Stimulated activated CD4-positive, alpha-beta T cell treated with anti-CD3 and anti-CD28 coated beads, Interleukin-1b, Interleukin-23, amount 100 ng/mL, for 1 hour (primary cell): ENCODE measurements at places on chromosomes 2 and 18.

GRCh38 chr2:233769260-233769659 lies 8.9 kb upstream of the MROH2A start:
- no peak for DNase-seq

DNA sequence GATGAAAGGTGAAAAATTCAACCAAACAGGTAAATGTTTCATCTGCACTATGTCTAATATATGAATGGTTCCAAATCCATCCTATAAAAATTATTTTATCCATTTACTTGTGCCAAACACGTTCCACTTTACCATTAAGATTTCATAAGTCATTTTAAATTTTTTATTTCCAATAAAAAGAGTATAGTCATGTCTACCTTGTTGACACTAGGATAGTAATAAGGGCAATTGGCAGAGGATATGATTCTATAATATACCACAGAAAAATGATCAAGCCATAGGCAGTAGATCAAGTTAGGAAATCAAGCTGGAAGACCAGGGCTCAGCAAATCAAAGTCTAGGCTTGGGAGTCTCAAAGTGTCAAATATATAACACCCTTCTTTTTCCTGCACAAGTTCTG lies 384.3 kb downstream of the METTL4 start:
- DNase-seq, result no peak

- DNase-seq, result no peak
These were observed 1153.3 kb upstream of the TMEFF2 start for GRCh38 chr2:193348055-193348454.

- DNase-seq, result no peak
These were observed 88.4 kb downstream of the NYAP2 start for GRCh38 chr2:225487878-225488416.

DNA sequence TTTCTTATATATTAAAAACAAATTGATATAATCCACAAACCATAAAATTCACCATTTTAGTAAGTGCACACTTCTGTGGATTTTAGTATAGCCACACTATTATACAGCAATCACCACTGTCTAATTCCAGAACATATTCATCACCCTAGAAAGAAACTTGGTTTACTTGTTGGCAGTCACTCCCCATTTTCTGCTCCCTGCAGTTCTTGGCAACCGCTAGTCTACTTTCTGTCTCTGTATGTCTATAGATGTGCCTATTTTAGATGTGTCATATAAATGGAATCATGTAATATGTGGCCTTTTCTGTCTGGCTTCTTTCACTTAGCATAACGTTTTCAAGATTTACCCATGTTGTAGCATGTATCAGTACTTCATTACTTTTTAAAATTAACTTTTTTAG lies 5.7 kb downstream of the CKAP2L start:
- no peak for DNase-seq

DNA sequence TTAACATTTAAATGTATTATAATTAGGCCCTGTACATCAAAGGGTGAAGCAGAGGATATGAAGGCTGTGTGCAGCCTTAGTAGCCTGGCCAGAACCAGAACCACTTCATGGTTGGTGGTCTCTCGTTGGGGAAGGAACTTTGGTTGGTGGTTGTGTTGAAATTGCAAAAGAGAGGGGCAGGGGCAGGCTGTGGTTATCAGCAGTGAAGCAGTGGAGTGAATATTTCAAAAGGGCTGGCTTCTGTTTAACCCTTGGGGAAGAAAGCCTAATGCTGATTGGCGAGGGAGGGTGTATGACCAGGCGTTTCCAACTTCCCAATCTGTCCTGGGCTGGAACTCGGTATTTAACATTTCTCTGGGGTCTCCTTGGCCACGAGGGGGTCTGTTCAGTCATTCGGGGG lies 51.2 kb upstream of the LYPD6B start:
- no peak for DNase-seq

DNA sequence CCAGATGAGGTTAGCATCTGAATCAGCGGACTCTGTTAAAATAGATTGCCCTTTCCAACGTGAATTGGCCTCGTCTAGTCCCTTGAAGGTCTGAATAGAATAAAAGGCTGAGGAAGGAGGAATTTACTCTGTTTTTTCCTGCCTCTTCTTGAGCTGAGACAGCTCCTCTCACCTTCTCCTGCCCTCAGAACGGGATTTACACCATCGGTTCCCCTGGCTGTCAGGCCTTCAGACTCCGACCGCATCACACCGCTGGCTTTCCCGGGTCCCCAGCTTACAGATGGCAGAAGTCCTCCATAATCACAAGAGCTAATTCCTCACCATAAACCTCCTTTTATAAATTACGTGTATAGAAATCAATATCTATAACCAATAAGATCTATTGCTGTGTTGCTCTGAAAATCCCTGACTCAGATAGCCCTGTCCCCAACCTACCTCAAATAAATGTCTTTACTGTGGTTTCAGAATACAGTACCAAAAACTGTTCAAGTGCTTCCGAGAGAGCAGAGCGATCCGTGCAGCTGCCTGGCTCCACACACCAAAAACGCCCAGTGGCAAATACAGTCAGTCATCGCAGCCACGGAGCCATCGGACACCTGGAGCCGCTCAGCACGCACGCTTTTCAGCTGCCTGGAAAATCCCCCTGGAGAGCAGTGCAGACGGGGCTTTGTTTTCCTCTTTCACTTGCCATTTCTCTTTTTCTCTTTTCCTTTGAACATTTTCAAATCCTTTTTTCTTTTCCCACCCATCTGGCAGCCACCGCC lies 196.9 kb downstream of the NRP2 start:
- DNase-seq, result no peak

DNA sequence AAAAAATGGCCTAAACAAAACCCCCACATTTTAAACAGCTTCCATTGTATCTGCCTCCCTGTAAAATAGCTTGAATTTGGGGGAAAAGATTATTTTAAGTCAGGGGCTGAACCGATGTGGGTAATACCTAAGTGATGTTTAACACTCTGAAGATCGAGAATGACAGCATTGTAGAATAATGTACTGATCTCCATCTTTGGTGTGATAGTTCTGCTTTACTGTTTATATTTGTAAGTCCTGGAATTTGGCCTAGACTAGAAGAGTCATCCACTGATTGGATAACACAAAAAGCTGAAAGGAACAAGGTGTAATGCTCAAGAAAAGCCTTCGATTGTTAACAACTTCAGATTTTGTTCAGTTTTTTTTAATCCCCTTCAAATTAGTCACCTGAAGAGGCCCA lies 53.8 kb upstream of the CCDC68 start:
- DNase-seq, result no peak

DNA sequence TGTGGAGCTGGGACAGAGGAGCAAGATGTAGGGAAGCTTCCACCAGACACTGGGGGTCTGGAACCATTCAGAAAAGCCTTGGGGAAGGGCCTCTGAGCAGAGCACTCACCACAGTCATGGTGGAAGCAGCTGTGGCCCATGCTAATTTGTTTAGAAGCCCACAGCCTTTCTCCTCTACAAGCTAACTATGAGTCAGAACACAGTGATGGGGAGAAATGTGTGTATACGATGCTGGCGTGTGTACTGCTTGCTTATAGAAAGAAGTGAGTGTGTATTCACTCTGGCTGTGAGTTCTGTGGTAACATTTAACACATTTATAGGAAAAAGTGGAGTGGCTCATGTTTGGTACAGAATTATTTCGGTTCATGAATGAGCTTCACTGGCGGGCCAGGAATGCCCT lies 157.0 kb upstream of the ACAA2 start:
- DNase-seq, result no peak

- no peak for DNase-seq
These were observed 86.0 kb downstream of the FMNL2 start for GRCh38 chr2:152420936-152421335.

- DNase-seq, result no peak
These were observed 78.6 kb upstream of the CSRNP3 start for GRCh38 chr2:165390875-165391274.

- no peak for DNase-seq
These were observed 63.0 kb upstream of the CPO start for GRCh38 chr2:206876216-206876860.

GRCh38 chr2:241859436-241860183 lies 916 bp upstream of the PDCD1 start:
- DNase-seq, result peak; percentile 41

DNA sequence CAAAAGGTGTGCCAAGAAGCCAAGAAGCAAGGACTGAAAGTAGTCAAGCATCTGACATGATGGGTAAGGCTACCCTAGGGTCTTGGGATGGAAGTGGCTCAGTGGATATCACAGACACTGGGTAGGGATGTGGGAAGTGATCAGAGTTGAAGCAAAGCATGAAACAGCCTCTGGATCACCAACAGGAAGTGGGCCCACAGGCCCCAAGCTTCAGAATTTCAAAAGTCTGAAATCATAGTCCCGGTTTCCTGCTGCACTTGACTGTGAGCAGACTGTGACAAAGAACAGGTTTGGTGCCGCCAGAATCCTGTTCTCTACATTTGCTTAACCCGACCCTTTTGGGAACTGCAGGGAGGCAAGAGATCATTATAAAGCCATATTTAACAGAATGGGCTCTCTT lies 57.4 kb downstream of the SP100 start:
- DNase-seq, result no peak

DNA sequence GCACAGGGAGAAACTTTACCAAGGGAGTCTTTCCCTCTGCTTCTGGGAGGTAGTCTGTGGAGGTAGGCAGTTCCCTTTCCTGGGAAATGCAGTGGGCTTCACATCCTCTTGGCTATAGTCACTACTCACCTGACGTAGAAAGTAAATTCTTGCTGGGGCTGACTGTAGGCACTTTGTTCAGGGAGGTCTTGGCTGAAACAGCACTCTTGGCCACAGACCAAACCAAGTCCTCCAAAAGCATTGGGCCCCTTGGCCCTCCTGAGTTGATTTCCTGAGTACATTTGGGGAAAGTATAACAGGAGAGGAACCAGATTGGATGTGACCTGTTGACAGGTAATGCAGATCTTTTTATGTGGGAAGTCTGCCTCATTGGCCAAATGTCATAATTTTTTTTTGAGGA lies 108.9 kb downstream of the MGAT5 start:
- DNase-seq, result no peak

GRCh38 chr2:150475479-150476250 lies 11.8 kb downstream of the RND3 start:
- DNase-seq, result no peak

DNA sequence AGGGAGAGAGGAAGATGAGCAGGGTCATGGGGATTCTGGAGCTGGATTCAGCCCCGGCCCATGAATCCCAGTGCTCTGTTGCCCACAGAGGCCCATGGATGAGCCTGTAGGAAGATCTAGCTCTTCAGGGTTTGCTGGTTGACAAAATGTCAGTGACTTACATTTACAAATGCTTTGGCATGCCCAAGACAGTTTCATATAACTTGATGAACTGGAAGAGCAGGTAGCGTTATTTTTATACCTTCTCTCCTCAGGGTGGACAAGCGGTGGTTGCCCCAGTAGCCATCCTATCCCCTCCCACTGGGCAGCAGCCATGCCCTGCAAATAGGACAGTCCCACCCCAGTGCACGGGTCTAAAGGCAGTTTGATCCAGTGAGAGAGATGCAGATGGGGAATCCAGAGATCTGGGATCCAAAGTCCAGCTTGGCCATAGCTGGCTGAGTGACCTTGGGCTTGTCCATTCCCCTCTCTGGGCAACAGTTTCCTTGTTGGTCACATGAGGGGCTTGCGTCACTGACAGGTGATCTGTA lies 21.5 kb upstream of the KCNK3 start:
- DNase-seq, result no peak

DNA sequence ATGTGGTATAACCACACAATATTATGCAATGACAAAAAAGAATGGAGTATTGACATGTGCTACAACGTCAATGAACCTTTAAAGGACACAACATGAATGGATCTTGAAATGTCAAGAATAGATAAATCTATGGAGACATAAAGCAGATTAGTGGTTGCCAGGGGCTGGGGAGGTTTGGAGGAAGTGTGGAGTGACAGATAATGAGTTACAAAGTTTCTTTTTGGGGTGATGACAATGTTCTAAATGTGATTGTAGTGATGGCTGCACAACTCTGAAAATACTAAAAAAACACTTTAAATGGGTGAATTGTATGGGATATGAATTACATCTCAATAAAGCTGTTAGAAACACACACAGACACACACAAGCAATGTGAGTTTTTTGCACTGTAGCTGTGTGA lies 37.4 kb upstream of the C1D start:
- DNase-seq, result no peak

DNA sequence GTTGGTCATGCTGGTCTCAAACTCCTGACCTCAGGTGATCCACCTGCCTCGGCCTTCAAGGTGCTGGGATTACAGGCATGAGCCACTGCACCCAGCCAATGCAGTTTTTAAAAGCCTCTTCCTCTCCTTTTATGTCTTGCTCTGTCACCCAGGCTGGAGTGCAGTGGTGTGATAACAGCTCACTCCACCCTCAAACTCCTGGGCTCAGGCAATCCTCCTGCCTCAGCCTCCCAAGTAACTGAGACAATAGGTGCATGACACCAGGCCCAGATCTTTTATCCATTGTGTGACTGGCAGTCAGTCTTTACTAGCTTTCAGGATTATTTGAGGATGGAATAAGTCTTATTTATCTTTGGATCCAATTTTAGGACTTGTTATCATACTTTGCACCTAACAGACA lies 13.2 kb downstream of the KCTD18 start:
- no peak for DNase-seq

- no peak for DNase-seq
These were observed 106.9 kb downstream of the COL4A4 start for GRCh38 chr2:227057060-227057459.

DNA sequence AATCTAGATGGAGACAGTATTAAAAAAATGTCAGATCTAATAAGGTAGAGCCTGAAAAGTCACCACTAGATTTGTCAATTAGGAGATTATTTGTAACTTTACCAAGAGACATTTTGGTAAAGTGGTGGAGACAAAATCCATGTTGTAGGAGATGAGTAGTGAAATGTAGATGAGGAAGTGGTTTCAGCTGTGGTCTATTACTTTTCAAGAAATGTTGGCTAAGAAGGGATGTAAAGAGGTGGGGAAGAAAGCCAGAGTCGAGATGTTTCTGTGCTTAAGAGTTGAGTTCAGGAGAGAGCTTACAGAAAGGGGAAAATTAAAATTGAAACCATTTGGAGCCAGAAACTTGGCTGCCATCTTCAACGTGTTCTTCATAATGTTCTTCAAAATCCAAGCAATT lies 22.2 kb downstream of the ACVR2A start:
- no peak for DNase-seq

DNA sequence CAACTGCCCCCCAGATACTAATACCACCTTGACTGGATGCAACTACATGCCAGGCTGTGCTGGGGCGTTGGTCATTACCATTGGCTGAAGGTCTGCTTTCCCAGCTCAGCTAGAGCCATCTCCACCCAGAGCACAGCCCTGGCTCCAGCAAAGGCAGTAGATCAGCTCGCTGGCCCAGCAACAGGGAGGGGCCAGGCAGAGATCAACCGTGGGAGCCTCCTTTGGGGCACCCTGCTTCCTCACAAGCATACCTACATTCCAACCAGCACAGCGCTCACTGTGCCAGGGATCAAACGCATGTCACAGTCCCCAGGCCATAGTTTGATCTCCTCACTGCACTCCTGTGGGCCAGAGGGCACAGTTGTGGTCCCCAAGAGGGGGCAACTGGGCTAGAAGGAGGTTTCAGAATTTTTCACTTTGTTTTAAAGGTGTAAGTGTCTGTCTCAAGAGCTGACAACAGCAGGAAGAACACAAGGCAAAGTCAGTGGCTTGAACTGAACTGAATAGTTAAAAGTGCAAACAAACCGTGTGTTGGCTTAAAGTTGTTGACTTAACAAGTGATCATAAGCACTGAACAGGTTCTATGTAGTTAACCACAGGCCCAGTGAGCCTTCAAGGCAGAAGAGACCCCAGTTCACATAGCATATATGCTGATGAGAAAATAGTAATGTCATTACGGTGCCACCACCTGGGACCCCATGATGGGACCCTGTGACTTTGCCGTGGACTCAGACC lies 70.1 kb upstream of the BZW1 start:
- no peak for DNase-seq

GRCh38 chr2:26008851-26009566 lies 24.9 kb upstream of the RAB10 start:
- no peak for DNase-seq
